ENCODE measurements at places on chromosomes 6 and 20. TPM values are rescaled to one million over a fixed set of nuclear protein-coding genes. Genes with fewer than 3 reads are reported as not detected.

GRCh38 chr6:14166839-14167238 is 49.3 kb downstream of the CD83 start:
- no peaks in the 10 kb centered on the region for H3K27me3 ChIP-seq
- no peak for DNase-seq
- H3K36me3 ChIP-seq: no peaks in the 10 kb centered on the region

- H3K4me1 ChIP-seq: peaks cover 14% of the 10 kb centered on the region
- H3K4me3 ChIP-seq: no peak overlapping the region
- no peak for DNase-seq
These were observed 68.9 kb downstream of the PERP start for GRCh38 chr6:138038142-138038870.

The OPN5 gene
- total RNA-seq: not detected

DNA sequence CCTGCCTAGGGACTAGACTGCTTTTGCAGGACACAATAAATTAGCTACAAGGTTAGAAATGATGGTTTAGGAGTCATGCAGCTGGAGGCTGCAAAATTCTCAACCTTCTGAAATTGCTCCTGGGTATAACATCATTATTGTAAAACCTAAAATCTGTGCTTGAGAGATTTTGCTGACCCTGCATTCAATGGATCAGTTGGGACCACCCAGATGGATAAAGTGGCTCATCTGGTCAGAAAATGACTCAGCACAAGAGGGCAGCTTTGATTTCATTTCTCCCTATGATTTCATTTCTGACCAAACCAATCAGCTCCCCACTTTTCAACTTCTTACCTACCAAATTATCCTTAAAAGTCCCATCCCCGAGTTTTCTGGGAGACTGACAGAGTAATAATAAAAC is 367.3 kb upstream of the AGPAT4 start:
- no peak for DNase-seq
- H3K4me3 ChIP-seq: no peak overlapping the region
- no peaks in the 10 kb centered on the region for H3K4me1 ChIP-seq
- no peaks in the 10 kb centered on the region for H3K27me3 ChIP-seq
- H3K27ac ChIP-seq: no peak overlapping the region

GRCh38 chr6:44221961-44222335 is 1.4 kb upstream of the SLC29A1 start:
- H3K27ac ChIP-seq: peak overlapping the region; percentile 92
- no peaks in the 10 kb centered on the region for H3K27me3 ChIP-seq
- peak overlapping the region; percentile 81 for H3K4me3 ChIP-seq
- DNase-seq: no peak
- H3K4me1 ChIP-seq: peaks cover 98% of the 10 kb centered on the region

- H3K27ac ChIP-seq: no peak overlapping the region
- no peak overlapping the region for H3K4me3 ChIP-seq
- DNase-seq: no peak
- H3K27me3 ChIP-seq: no peaks in the 10 kb centered on the region
- no peaks in the 10 kb centered on the region for H3K36me3 ChIP-seq
- no peaks in the 10 kb centered on the region for H3K4me1 ChIP-seq
These were observed 80.8 kb downstream of the AIG1 start for GRCh38 chr6:143141442-143141841.

The GJA1 gene
- total RNA-seq: 329 TPM

DNA sequence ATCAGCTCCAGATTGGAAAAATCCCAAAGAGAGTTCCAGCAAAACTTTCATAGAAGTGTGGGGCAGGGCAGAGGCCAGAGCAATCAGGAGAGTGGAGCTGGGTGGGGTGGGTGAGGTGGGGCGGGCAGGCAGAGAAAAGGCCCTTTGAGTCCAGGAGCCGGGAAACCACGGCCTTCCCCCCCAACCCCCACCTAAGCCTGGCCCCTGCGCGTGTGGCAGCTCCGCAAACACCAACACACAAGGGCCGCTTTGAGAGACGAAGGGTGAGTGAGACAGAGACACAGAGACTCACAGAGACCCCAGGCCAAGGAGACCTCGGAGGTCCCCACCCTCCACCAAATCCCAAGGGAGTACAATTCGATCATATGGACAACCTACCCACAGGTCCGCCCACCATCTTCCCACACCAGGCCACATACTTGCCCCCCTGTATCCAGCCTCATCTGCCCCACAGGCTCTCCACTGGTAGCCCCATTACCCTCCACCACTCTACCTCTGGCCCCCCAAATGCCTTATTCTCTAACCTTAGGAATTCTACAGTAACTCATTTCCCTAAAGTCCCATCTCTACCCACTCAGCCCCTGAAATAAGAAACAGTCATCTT is 1.7 kb downstream of the COL11A2 start:
- H3K27ac ChIP-seq: no peak overlapping the region
- peaks cover 17% of the 10 kb centered on the region for H3K4me1 ChIP-seq
- peaks cover 16% of the 10 kb centered on the region for H3K36me3 ChIP-seq
- H3K27me3 ChIP-seq: peaks cover 14% of the 10 kb centered on the region
- DNase-seq: no peak
- H3K4me3 ChIP-seq: no peak overlapping the region

GRCh38 chr6:27263886-27264285 is 16.4 kb downstream of the PRSS16 start:
- no peaks in the 10 kb centered on the region for H3K4me1 ChIP-seq
- H3K4me3 ChIP-seq: no peak overlapping the region
- no peaks in the 10 kb centered on the region for H3K36me3 ChIP-seq
- no peak overlapping the region for H3K27ac ChIP-seq
- no peak for DNase-seq

- H3K27me3 ChIP-seq: peaks cover 4% of the 10 kb centered on the region
- no peak for DNase-seq
- no peaks in the 10 kb centered on the region for H3K36me3 ChIP-seq
- H3K27ac ChIP-seq: no peak overlapping the region
- H3K4me3 ChIP-seq: no peak overlapping the region
These were observed 21.1 kb upstream of the AIG1 start for GRCh38 chr6:143039548-143039947.

The RNGTT gene
- 8.6 TPM for total RNA-seq

DNA sequence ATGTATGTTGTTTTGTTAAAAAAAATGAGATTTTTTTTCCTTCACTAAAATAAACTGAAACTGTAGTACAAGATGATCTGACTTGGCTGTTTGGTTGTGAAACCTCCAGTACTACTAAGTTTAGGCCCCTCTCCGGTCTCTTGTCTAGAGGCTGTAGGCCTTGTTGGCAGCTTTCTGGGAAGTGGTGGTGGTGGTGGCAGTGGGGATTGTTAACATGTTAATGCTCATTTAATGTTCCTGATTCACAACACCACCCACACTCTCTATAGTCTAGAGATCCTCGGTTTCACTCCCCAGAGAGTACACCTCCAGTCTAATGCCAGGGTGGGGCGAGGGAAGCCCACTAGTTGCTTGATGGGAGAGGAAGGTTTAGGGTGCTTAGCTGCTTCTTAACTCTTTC is 24.1 kb downstream of the STK4 start:
- peaks cover 16% of the 10 kb centered on the region for H3K4me1 ChIP-seq
- DNase-seq: no peak
- peaks cover 27% of the 10 kb centered on the region for H3K36me3 ChIP-seq
- no peaks in the 10 kb centered on the region for H3K27me3 ChIP-seq

The IMPG1 gene
- total RNA-seq: not detected

GRCh38 chr20:60990643-60991042 is 261.4 kb upstream of the CDH4 start:
- H3K4me1 ChIP-seq: no peaks in the 10 kb centered on the region
- no peak for DNase-seq
- H3K27ac ChIP-seq: no peak overlapping the region
- H3K36me3 ChIP-seq: no peaks in the 10 kb centered on the region

The NELFE gene
- total RNA-seq: 71.0 TPM

DNA sequence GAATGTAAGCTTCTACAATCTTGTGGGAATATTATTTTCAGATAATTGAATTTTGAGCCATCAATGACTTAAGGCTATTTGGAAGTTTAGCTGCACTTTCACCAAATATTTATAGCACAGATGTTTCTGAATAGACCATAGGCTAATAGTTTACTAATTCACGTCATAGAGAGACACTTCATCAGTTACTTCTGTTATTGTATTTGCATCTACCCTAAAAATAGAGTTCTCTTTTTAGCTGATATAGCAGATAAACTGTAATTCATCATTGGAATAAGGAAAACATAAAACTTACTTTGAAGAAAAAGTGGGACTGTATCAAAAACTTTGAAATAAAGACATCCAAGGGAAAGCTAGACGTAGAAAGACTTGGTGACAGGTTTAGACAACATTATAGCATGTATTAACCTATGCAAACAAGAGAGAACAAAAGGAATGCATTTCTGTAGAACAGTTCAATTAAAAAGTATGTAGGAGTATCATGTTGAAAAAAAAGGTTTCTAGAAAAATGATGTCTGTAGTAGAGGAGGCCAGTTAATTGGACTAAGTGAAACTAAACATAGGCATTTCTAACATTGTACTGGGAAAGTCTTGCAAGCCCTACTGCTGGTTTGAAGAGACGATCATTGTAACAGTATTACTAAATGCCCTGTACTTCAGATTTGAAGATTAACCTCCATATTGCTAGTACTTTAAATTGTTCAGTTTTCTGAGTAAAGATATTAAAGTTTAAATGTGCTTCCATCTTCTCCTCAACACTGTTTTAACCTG is 123.3 kb downstream of the ZFAND3 start:
- no peak overlapping the region for H3K4me3 ChIP-seq
- no peak overlapping the region for H3K27ac ChIP-seq
- no peaks in the 10 kb centered on the region for H3K36me3 ChIP-seq
- peaks cover 7% of the 10 kb centered on the region for H3K4me1 ChIP-seq
- no peak for DNase-seq

GRCh38 chr6:82074556-82074955 is 173.0 kb downstream of the IBTK start:
- H3K36me3 ChIP-seq: no peaks in the 10 kb centered on the region
- no peak overlapping the region for H3K4me3 ChIP-seq
- H3K27ac ChIP-seq: no peak overlapping the region
- H3K27me3 ChIP-seq: no peaks in the 10 kb centered on the region

The NFKBIL1 gene
- 25.5 TPM for total RNA-seq

GRCh38 chr6:154482858-154483257 is 27.6 kb downstream of the CNKSR3 start:
- H3K4me3 ChIP-seq: no peak overlapping the region
- no peaks in the 10 kb centered on the region for H3K27me3 ChIP-seq
- no peak overlapping the region for H3K27ac ChIP-seq
- no peak for DNase-seq

- H3K4me1 ChIP-seq: peaks cover 22% of the 10 kb centered on the region
- DNase-seq: no peak
- H3K27me3 ChIP-seq: no peaks in the 10 kb centered on the region
- H3K27ac ChIP-seq: no peak overlapping the region
These were observed 691.8 kb downstream of the QKI start for GRCh38 chr6:164106345-164106769.

DNA sequence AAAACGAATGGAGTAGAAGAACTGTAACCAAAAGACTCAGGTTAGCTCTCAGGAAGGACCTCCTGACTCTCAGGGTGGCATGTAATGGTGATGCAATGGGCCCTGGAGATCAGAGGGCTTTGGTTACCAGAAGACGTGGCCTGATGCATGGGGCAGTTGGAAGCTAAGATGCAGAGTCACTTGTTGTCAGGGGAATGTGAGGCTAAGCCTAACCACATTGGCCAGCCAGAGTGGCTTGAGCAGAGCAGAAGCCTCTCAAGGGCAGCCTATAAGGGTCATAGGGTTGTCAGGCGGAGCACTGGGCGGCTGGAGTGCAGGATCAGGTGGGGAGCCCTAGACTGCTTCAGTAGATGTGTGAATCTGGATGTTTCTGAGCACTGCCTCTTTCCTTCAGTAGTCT is 5.9 kb downstream of the CNBD2 start:
- no peaks in the 10 kb centered on the region for H3K27me3 ChIP-seq
- no peak overlapping the region for H3K27ac ChIP-seq
- no peak overlapping the region for H3K4me3 ChIP-seq
- no peak for DNase-seq
- peaks cover 10% of the 10 kb centered on the region for H3K4me1 ChIP-seq

DNA sequence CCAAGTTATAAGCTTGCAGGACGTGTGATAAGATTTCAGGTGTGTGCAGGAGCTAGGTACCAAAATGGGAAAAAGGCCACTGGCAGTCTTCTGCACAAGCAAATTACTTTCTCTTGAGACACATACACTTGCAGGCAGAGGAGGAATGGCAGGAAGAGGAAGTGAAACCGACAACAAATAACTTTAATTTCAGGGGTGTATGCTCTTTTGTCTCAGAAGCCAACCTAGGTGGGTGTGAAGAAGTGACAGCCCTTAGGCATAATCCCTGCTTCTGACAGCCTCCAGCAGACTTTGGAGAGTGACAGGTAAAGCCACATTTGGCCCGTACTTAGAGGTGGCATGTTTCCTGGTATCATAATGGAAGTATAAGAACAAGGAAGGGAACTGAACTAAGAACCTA is 118.8 kb upstream of the TRAF3IP2 start:
- H3K27ac ChIP-seq: peak overlapping the region; percentile 25
- H3K36me3 ChIP-seq: no peaks in the 10 kb centered on the region
- no peak overlapping the region for H3K4me3 ChIP-seq
- H3K4me1 ChIP-seq: peaks cover 47% of the 10 kb centered on the region
- no peaks in the 10 kb centered on the region for H3K27me3 ChIP-seq

The OXT gene
- not detected for total RNA-seq

The HELZ2 gene
- total RNA-seq: 36.6 TPM

The HMGN3 gene
- 37.8 TPM for total RNA-seq

GRCh38 chr20:45894797-45895196 is 3.7 kb downstream of the CTSA start:
- peaks cover 67% of the 10 kb centered on the region for H3K36me3 ChIP-seq
- H3K27me3 ChIP-seq: no peaks in the 10 kb centered on the region
- H3K4me3 ChIP-seq: no peak overlapping the region

The VSX1 gene
- total RNA-seq: not detected

The RNF39 gene
- total RNA-seq: 40.7 TPM

All from suprapubic skin (tissue), 4 donors.